ENCODE measurements at places on chromosomes 13 and 19.
A peak's percentile ranks its signal among the peaks of the same experiment; 100 is the strongest.

DNA sequence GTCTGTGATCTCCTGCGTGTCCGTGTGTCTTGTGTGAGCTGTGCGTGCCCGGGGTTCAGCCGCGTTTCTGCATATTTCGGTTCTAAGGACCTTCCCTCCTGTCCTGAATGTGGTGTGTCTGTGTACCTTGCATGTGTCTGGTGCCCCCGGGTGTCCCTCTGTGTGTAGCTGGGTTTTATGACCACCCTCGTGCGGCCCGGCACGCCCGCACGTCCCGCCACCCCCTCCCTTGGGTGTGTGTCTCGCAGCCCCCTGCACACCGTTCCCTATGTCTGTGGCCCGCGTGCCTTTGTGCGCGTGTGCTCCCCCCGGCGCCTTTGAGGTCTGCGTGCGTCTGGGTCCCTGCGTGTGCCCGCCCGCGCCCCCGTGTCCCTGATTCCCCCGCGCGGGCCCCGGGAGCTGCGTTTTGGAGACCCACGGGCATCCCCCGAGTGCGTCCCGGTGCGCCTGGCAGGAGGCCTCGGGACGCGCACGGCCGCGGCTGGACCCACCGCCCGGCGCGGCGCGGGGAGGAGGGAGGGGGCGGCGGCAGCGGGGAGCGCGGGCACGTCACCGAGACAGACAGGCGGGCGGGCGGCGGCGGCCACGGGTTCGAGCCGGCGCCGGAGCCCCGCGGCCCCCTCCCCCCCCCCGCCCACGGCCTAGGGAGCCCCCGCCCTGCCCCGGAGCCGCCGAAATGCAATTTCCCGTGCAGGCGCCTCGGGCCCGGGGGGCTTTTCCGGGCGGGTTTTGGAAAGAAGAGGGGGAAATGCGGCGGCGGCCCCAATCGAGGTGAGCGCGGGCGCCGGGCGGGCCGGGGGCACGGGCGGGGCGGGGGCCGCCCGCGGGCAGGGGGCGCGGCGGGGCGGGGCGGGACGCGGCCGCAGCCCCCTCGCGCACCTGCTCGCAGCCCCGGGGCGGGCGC lies 12.0 kb upstream of the NANOS3 start:
- DNase-seq: no peak

- DNase-seq: no peak
Measured at GRCh38 chr19:6224308-6224675, 55.5 kb downstream of the MLLT1 start.

- no peak for DNase-seq
Measured at GRCh38 chr19:2325281-2326046, 2.9 kb downstream of the LSM7 start.

GRCh38 chr13:75782985-75783384 lies 146.9 kb downstream of the LMO7 start:
- no peak for DNase-seq

DNA sequence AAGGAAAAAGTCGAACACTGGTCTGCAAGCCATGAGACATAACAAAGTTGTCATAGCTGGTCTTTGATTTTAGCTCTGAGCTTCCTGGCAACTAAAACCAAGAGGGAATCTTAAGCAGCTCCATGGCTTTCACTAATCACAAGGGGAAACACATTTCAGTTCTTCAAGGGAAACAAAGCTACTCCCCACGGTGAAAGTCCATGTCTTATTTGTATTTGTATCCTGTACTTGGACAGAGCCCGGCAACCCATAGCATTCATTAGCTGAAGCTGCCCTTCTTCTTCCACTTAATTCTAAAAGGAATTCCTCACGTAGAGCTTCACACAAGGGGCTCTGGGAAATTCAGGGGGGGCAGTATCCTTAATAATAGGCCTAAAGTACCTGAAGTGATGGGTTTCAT lies 128.9 kb downstream of the RGCC start:
- DNase-seq: no peak

GRCh38 chr13:73081256-73081915 lies 22.6 kb downstream of the KLF5 start:
- no peak for DNase-seq

GRCh38 chr13:45846681-45847080 lies 4.9 kb downstream of the SIAH3 start:
- DNase-seq: peak; percentile 61

DNA sequence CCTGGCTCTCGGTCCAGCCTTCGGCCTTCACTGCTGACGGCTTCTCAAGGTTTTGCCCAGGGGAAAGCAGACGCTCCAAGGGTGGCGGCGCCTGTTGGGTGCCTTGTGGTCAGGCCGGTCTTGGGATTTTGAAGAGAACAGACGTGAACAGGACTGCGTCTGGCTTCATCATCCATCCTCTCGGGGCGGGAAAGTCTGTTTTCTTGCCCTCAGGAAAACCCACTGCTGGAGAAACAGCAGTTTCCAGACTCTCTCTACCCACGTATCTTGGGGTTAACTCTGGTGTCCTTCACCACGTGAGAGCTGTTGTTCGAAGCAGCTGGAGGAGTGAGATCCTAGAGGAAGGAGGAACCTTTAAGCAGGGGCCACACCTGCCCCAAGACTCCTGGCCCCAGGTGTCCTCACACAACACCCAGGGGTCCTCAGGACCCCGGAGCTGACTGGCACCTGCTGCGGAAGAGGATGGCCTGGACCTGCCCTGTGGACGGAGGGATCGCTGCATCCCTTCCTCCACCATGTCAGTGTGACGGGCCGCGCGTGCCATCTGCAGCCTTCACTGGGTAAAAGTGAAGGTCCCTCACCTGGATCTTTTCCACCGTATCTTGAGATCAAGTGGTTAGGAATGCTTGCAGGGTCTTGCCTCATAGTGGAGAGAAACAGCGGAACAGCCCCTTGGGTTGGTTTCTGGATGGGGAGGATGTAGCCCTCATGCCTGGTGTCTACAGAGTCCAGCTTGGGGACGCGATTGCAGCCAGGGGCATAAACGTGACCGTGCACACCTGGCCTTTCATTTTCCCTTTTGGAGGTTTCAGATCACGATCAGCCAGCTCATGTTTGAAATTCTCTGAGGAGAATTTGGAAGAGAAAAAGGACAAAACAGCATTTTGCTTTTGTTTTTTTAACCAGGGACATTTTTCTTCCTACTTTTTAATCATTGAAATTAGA lies 69.5 kb upstream of the MCF2L start:
- DNase-seq: no peak

DNA sequence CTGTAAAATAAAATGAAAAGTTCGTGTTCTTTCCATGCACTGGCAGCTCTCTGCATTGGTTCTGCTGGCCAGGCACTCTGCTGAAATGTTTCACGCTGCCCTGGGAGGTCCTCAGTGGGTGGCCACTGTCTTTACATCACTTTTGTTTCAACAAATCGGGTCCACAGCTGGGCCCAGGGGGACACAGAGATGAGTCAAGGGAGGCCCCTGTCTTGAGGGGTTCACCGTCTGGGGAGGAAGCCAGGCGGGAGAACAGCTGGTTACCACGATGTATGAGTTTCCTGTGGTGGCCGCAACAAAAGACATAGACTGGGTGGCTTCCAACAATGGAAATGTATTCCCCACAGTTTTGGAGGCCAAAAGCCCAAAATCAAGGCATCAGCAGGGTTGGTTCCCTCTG lies 5.1 kb upstream of the KLF2 start:
- no peak for DNase-seq

GRCh38 chr13:75405976-75406703 lies 75.8 kb downstream of the TBC1D4 start:
- DNase-seq: no peak

- DNase-seq: peak; percentile 99
Measured at GRCh38 chr13:113493315-113493951, 2.9 kb upstream of the DCUN1D2 start.

- no peak for DNase-seq
Measured at GRCh38 chr19:46269101-46269500, 27.7 kb upstream of the HIF3A start.

DNA sequence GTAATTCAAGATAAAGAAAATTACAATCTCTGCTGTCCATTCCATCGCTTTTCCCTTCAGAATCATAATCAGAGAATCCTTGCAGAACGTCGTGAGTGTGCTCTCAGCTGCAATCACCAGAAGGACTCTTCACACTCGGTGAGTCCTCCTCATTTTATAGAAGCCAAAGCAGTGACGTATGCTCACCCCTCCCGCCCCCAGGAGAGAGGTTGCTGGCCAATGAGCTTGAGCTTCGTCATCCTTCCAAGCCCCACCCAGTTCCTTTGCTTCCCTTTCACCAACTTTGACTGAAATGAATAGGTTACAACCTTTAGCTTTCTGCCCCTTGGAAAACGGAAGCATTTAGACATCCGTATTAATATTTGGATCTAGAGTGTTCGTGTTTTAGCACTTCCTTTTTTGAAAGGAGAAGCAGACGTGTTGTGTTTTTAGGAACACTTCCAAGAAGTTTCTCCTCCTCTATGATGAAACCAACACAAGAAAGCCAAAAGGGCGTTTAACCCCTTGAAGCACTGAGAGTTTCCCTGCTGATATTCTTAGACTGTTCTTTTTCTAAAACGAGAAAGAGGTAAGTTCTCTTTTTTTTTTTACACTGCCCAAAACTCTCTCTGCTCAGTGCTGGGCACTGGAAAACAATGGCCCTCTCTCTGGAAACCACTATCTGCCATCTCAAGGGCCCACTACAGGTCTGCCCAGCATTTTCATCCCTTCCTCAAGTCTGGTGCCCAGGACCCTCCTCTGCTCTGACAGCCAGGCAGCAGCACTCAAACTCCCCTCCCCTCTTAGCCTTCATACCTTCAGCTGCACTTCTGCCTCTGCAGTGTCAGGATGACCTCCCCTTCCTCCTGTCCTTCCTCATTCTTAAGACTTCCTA lies 44.3 kb upstream of the CEACAM21 start:
- no peak for DNase-seq

GRCh38 chr13:30453727-30454126 lies 12.0 kb downstream of the HMGB1 start:
- no peak for DNase-seq

DNA sequence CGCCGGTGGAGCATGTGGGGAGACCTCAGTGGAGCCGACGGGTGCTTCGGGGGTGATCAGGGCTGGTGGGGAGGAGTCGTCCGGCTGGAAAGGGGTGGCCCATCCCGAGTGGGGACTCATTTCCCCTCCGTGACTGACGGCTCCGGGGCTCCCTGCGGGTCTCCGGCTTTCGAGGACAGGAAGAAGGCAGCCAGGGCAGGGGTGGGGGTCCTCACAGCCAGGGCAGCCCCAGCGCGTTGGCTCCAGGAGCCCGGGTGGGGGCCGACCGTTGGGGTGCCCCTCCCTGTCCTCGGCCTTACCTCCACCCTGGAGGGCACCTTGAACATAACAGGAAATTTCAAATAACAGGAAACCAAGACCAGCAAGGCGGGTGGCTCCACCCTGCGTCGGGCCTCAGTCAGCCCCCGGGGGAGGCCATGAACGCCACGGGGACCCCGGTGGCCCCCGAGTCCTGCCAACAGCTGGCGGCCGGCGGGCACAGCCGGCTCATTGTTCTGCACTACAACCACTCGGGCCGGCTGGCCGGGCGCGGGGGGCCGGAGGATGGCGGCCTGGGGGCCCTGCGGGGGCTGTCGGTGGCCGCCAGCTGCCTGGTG lies at the start of gene S1PR4:
S1PR4 (plus strand) TSS at position 393 of the 596 bp plus-strand sequence; CDS start at position 417, 24 bp downstream.
- DNase-seq: no peak

DNA sequence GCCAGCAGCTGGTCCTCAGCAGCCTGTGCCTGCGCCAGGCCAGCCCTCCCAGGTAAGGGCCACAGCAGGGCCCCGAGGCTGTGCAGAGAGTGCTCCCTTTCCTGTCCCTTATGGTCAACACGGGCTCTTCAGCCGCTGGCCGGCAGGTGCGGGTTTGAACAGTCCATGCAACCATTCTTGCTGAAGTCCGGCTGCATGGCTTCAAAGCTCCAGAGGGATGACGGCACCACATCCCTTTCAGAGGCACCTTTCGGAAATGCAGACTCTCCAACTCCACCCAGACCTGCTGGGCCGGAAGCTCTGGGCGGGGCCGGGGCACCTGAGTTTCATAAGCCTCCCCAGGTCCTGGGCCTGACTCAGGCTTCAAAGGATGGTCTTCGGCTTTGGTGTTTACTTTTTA lies 81.3 kb downstream of the SPACA7 start:
- no peak for DNase-seq

- DNase-seq: no peak
Measured at GRCh38 chr19:35776102-35776788, 881 bp downstream of the ARHGAP33 start.

DNA sequence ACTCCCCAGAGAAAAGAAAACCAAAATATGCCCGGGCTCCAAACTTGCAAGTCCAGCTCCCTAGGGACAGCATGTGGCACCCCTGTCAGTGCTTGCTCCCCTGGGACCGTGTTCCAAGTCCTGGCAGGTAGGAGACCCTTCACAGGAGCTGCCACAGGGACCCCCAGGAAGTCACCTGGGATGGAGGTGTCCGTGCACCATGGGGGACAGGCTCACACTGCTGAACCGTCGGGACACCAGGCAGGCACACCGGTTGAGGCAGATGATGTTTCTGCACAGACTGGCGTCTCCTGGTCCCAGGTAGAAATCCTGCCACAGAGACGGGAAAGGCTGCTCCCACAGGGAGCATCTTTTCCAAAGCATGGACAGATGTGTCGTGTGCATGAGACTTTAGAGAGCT lies 11.7 kb upstream of the PROZ start:
- DNase-seq: no peak

GRCh38 chr19:56917529-56917928 lies 77.0 kb upstream of the PEG3 start:
- DNase-seq: no peak

DNA sequence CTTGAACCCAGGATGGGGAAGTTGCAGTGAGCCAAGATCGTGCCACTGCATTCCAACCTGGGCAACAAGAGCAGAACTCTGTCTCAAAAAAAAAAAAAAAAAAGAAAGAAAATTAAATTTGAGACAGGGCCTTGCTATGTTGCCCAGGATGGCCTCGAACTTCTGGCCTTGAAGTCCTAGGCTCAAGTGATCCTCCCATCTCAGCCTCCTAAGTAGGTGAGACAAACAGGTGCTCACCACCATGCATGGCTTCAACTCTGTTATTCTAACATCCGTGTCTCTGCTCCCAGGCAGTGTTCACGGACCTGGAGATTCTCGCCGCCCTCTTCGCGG lies 40.3 kb downstream of the PDE4A start:
- no peak for DNase-seq

- no peak for DNase-seq
Measured at GRCh38 chr13:21413013-21413412, 46.1 kb downstream of the ZDHHC20 start.

DNA sequence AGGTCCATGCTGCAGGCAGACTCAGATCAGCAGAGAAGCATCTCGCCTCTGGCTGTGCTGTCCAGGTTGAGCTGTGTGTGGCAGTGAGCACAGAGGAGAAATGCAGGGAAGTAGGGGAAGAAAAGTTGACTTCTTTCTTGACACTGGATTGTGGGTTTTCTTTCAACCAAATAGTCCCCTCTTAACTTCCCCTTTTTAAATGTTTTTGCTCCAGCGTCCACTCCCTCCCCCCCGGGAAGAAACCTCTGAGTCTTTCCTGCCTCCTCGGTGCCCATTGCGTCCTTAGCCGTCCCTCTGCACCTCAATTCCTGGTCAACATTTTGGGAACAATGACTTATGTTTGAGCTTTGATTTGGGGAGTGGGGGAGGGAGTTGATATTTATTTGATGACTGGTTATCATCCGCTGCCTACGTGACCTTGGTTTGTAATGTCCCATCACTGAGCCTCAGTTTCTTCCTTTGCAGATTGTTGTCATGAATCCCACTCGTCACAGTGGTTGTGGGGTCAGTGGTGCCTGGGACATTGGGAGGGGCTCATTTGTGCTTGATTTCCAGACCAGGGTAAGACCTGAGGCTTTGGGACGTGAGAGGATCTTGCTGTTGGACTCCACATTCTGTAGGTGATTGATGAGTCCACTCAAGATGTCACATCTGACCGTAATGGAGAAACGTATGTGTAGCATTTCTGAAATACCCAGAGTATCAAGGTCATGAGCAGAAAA lies at the start of gene LILRB2:
LILRB2 (minus strand) TSS at position 104 of the 722 bp plus-strand sequence. CDS start 614 bp downstream, outside the sequence.
- no peak for DNase-seq

Data from renal cortical epithelial cell (primary cell).